ENCODE measurements at places on chromosomes 3 and 15. TPM values are rescaled to one million over a fixed set of nuclear protein-coding genes. Genes with fewer than 3 reads are reported as not detected.

The LDHAL6B gene
- not detected for total RNA-seq

- peak; percentile 8 for DNase-seq
Measured at GRCh38 chr3:55405436-55405835, 81.7 kb downstream of the WNT5A start.

The DOCK3 gene
- total RNA-seq, result 0.36 TPM

The SLC12A1 gene
- total RNA-seq, result under 0.01 TPM

The CCNB2 gene
- total RNA-seq, result 32.1 TPM

DNA sequence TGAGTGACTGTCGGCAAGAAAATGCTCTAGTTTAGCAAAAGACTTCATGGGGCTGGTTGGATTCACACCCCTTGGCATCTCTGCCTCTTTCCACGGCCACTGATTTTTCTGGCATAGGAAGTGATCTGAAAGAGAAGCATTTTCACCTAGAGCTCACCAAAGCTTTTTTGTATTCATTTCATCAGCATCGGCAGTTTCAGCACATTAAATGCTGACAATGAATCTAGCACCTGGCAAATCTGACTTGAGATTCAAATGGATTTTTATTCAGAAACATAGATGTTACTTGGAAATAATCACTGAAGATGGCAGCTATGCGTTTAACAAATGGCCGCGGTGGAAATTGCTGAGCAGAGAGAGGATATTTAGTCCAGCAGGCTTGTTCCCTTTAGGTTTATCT, 155.9 kb downstream of the MEIS2 start:
- DNase-seq, result peak; percentile 27

- DNase-seq, result no peak
Measured at GRCh38 chr3:10317311-10317960, 3.5 kb downstream of the SEC13 start.

GRCh38 chr15:39106950-39107349, 473.9 kb upstream of the THBS1 start:
- DNase-seq, result no peak

All from fibroblast of the aortic adventitia (primary cell).